ENCODE measurements at places on chromosomes 12 and 14.

DNA sequence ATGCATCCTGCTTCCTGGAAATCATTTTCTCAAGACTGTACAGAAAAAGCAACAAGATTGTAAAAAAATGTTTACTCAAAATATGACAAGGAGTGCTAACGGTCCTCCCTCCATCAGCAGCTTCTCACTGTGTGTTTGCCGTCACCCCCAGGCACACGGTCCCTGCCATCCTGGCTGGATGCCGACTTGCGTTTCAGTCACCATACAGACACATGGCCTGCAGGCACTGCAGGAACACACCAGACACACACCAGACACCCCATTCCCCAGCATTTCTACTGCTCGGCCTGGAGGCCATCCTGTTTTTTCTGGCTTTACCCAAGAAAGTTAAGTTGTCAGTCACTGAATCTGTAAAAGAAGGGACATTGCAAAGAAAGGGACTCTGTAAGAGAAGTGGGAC, 10.8 kb downstream of the KCNK10 start:
- DNase-seq, result no peak

DNA sequence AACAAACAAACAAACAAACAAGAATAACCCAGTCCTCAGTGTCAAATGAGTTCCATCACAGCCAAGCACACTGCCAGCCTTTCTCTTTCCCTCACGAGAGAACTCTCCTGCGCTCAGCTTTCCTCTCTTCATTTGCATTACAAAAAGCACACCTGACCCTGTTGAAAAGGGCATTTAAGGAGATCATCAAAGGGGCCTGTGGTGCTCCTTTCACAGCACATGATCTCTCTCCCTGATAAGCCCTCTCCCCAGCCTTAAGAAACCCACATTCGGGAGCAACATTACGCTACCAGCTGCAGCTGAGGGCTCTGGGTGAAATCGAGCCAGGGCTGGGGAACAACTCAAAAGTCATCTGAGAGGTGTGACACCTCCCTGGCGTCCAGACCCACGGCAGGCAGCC, 165.6 kb upstream of the TMCC3 start:
- DNase-seq, result no peak

- DNase-seq, result no peak
Observed at GRCh38 chr12:44748950-44749468, 127.1 kb downstream of the NELL2 start.

- DNase-seq, result no peak
Observed at GRCh38 chr14:92565040-92565717, 51.6 kb downstream of the RIN3 start.

DNA sequence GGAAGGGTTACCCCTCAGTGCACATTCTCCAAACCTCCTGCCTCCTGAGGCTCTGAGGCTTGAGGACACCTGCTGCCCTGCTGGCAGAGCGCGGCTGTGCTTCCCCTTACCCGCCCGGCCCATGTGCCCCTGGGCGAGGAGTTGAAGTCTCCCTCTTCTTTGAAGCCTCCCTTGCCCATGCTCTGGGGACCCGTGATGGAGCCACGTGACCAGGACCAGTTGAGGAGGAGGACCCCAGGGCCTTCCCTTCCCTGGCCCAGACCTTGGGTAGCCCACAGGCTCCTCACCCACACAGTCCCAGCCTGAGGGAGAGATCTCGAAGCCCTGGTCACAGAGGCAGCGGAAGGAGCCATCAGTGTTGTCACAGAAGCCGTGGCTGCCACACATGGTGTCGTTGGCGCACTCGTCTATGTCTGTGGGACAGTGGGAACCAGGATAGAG, 12.9 kb downstream of the ISCA2 start:
- DNase-seq, result no peak

- no peak for DNase-seq
Observed at GRCh38 chr14:41806366-41806975, 199.8 kb downstream of the LRFN5 start.

- DNase-seq, result no peak
Observed at GRCh38 chr14:104265918-104266630, 127.7 kb downstream of the KIF26A start.
